ENCODE measurements at places on chromosomes 3 and 15. TPM values are rescaled to one million over a fixed set of nuclear protein-coding genes. Genes with fewer than 3 reads are reported as not detected.

KNG1 gene
- not detected for total RNA-seq

FILIP1L gene
- 19.9 TPM for total RNA-seq

SCG3 gene
- total RNA-seq = not detected

OR5H15 gene
- total RNA-seq = not detected

NPRL2 gene
- 38.7 TPM for total RNA-seq

RYK gene
- total RNA-seq = 106 TPM

CCDC80 gene
- total RNA-seq = 406 TPM

PIERCE2 gene
- total RNA-seq = 0.36 TPM
